Esophagus muscularis mucosa (tissue), 4 donors: ENCODE measurements at places on chromosomes 7 and 10. TPM values are rescaled to one million over a fixed set of nuclear protein-coding genes. Genes with fewer than 3 reads are reported as not detected.

DNA sequence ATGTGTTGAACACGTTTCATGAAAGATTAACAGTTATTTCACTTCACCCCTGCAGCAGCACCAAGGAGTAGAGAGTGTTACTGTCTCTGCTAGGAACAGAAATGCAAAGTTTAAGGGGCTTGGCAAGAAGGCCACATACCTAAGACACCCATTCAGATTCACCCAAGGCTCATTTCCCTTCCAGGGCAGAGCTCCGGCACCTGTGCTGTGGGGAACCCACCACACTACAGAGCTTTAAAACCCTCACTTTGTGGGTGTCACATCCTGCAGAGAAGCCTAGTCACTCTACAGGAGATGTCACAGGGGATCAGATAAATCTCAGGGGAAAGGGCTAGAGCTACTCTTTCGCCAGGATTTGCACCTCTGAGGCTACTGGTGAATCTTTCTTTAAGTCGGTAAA lies 176.1 kb upstream of the KLF6 start:
- no peak for DNase-seq

DNA sequence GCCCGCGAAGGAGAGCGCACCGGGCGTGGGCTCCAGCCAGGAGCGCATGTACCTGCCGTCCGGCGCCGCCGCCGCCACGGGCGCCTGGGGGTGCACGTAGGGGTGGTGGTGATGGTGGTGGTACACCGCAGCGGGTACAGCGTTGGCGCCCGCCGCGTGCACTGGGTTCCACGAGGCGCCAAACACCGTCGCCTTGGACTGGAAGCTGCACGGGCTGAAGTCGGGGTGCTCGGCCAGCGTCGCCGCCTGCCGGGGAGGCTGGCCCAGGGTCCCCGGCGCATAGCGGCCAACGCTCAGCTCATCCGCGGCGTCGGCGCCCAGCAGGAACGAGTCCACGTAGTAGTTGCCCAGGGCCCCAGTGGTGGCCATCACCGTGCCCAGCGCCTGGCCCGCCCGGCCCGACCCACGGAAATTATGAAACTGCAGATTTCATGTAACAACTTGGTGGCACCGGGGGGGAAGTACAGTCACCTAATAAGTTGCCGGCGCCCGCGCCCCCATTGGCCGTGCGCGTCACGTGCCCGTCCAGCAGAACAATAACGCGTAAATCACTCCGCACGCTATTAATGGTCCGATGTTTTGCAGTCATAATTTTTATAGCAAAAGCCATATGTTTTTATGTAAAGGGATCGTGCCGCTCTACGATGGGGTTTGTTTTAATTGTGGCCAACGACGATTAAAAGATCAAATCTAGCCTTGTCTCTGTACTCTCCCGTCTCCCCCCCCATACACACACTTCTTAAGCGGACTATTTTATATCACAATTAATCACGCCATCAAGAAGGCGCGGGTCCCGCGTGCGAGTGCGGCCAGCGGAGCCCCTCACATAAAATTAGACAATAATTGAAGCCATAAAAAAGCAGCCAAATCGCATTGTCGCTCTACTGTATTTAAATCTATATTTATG lies at the start of gene HOXA9:
HOXA9 (minus strand) TSS at position 449 of the 907 bp plus-strand sequence; CDS start at position 369, 80 bp downstream.
- no peak for DNase-seq

- no peak for DNase-seq
Observed at GRCh38 chr7:150595361-150595760, 28.2 kb downstream of the GIMAP4 start.

DNA sequence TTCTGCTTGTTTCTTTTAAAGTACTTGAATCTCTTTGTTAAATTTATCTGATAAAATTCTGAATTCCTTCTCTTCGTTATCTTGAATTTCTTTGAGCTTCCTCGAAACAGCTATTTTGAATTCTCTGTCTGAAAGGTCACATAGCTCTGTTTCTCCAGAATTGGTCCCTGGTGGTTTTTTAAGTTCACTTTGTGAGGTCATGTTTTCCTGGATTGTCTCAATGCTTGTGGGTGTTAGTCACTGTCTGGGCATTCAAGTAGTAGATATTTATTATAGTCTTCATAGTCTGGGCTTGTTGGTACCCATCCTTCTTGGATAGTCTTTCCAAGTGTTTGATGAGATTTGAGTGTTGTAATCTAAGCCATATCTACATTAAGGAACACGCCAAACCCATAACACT lies 1060.6 kb downstream of the LRMDA start:
- DNase-seq = no peak

DNA sequence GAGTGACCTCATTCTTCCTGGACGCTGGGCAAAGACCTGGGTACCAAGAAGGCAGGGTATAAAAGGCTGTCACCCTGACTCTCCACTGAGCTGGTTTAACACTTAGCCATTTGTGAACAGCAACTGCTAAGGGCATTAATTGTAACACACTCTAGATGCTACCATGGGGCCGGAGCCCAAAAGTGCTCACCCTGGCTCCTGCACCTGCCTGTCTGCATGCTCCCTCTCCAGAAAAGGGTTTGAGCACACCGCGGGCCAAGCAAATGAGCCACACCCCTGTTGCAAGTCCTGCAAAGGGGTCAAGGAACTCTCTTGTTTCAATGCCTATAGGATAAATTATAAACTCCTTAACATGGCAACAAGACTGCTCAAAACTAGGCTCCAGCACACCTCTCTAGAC lies 114.8 kb downstream of the TEX36 start:
- DNase-seq = peak; percentile 79

- DNase-seq = no peak
Observed at GRCh38 chr7:108331971-108332370, 124.3 kb downstream of the NRCAM start.

GRCh38 chr7:45269192-45269591 lies 111.6 kb downstream of the RAMP3 start:
- DNase-seq = no peak

- DNase-seq = no peak
Observed at GRCh38 chr10:110872145-110872983, 636 bp downstream of the PDCD4 start.

GRCh38 chr10:58322072-58322834 lies 12.6 kb upstream of the UBE2D1 start:
- no peak for DNase-seq

GRCh38 chr7:134514663-134515062 lies 12.7 kb upstream of the AKR1B10 start:
- no peak for DNase-seq

- no peak for DNase-seq
Observed at GRCh38 chr7:83588602-83589240, 60.2 kb downstream of the SEMA3E start.

- DNase-seq = no peak
Observed at GRCh38 chr10:72109636-72110157, 21.3 kb upstream of the SPOCK2 start.

- DNase-seq = no peak
Observed at GRCh38 chr10:63692220-63692896, 171.2 kb downstream of the REEP3 start.

DNA sequence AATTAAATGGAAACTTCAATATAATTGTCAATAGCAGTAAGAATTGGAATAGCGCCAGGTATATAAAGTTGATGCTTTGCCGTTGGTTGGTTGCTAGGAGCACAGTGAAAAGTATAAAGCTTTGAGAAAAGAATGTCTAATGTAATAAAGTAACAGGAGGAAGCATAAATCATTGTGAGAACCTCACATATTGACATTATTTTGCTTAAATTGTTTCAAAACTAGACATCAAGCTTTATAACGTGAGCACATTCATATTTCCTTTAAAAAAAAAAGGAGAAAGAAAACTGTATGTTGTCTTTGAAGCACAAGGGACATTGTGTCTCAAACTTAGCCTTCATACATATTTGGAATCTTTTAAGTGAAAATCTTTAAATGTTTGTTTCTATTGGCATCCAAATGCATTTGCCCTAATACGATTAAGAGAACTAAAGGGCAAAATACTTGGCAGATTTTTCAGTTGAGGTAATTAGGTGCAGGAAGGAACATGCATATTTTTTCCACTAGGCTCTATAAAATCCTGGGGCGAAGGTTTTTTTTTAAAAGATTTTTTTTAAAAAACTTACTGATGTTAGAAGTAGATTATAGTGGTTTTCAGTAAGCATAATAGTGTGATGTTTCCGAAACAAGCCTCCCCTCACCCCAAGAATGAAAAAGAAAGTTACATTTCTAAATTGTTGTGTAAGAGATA lies 92.4 kb downstream of the ARID5B start:
- DNase-seq = no peak

- no peak for DNase-seq
Observed at GRCh38 chr10:23522345-23522744, 83.5 kb downstream of the OTUD1 start.

DNA sequence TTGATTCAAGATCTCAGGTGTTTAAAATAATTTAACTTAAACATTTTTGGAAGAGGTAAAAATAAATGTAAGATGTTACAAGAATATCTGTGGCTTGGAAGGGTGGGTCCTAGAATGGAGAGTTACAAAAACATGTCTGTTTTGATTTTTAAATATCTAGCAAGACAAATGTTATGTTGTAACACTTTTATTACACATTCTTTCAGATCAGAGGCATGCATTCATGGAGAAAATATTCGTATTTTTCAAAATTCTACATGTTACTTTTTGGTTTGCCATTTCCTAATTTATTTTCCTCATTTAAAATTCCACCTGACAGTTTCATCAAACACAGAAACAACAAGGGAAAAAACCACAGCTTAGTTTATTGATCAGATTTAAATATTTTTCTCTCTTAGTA lies 10.0 kb downstream of the WBP1L start:
- no peak for DNase-seq

GRCh38 chr7:8283968-8284367 lies 22.0 kb upstream of the ICA1 start:
- DNase-seq = no peak

- no peak for DNase-seq
Observed at GRCh38 chr7:32167256-32167655, 97.0 kb upstream of the PDE1C start.

DNA sequence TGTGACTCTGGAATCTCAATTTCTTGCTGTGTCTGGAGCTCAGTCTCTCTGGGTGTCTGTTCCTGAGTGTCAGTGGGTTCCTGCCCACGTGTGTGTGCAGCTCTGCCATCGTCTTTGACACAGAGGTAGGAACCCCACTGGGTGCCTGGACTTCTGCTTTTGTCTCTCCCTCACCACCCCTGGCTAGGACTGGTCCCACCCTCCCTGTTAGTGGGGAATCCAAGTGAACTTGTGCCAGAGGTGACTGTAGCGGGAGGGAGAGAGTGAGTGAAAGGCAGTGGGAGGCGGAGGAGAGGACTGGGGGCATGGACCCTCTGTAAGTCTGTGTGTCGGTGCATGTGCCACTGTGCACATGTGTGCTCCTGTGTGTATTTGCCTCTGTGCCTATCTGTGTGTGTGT lies 299.9 kb upstream of the ZMIZ1 start:
- DNase-seq = no peak

GRCh38 chr7:82715344-82715743 lies 271.8 kb upstream of the CACNA2D1 start:
- DNase-seq = no peak

DNA sequence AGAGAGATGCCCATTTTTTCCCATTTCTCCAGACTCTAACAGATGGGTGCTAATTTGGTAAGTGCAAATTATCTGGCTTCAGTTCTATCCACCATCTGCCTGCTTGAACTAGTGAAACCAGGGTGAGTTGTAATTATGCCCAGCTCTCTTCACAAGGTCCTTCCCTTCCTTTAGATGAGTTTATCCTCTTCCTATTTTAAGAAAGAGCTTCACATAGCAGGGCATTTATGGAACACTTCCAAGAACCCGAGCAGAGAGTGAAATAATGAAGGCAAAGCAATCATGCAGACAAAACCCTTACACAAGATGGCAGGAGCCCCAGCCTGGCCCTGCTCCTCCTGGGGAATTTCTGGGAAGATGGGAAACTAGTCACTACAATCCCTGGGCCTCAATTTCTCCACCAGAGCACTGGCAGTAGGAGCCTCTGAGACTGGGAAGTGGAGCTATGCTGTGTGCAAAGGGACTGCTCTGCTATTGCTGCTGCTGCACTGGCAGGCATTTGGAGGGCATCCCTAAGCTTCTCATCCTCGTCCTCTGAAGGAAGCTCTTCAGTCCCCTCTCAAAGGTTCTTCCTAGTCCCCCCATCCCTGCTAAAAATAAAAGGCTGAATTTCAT lies 33.7 kb upstream of the PLXNA4 start:
- no peak for DNase-seq

GRCh38 chr10:126770809-126771208 lies 100.3 kb upstream of the C10orf90 start:
- no peak for DNase-seq

DNA sequence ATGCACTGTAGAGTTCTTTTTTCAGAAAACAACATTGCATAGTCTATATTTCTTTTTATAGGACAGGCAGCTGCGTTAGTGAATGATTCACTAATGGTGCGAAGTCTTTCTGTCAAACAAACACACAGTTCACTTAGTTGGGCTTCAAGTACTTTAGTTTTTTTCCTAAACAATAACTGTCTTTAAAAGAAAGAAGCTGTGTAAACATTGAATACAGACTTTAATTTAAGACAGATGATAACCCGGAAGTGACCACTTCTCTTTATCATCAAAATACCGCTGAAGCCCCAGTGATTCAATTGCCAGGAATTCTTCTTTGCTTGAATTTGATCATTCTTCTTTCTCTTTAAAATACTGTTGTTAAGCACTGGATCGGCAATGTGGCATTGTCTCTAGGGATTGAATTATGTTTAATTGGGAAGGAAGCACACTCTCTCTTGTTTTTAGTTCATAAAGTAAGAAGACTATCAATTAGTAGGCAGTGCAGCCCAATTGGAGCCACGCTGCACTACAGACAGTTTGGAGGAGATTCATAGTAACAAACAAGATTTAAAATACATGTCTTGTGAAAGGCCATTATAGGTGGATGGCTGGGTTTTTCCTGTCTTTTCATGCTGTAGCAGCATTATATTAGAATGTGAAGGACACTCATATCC lies 30.4 kb downstream of the CNTNAP2 start:
- DNase-seq = no peak

- DNase-seq = no peak
Observed at GRCh38 chr7:16826060-16826459, 21.3 kb upstream of the AGR2 start.

GRCh38 chr10:88553116-88553752 lies 29.9 kb downstream of the RNLS start:
- no peak for DNase-seq

- DNase-seq = no peak
Observed at GRCh38 chr10:71766717-71767419, 6.5 kb downstream of the VSIR start.

The PPP1R17 gene
- total RNA-seq = not detected

The CXCL12 gene
- total RNA-seq = 55.0 TPM

The CCDC146 gene
- total RNA-seq = 21.0 TPM

The POLR1F gene
- total RNA-seq = 18.7 TPM

The PRRT4 gene
- total RNA-seq = 1.8 TPM

The IL15RA gene
- total RNA-seq = 26.8 TPM

The PHF14 gene
- 30.7 TPM for total RNA-seq

The GRM3 gene
- not detected for total RNA-seq

The PTPRZ1 gene
- 10.3 TPM for total RNA-seq

The CFAP70 gene
- 3.3 TPM for total RNA-seq

The AKR1B15 gene
- 0.17 TPM for total RNA-seq

The BHLHA15 gene
- total RNA-seq = not detected

The OPN1SW gene
- not detected for total RNA-seq

The NUTM2D gene
- total RNA-seq = 3.0 TPM

The HYAL4 gene
- total RNA-seq = not detected

The GOLGA7B gene
- 0.33 TPM for total RNA-seq

The VPS26A gene
- total RNA-seq = 35.4 TPM

The TRPV6 gene
- total RNA-seq = not detected
